Dorsolateral prefrontal cortex (tissue), 122 donors: ENCODE measurements at places on chromosomes 3 and 15.

DNA sequence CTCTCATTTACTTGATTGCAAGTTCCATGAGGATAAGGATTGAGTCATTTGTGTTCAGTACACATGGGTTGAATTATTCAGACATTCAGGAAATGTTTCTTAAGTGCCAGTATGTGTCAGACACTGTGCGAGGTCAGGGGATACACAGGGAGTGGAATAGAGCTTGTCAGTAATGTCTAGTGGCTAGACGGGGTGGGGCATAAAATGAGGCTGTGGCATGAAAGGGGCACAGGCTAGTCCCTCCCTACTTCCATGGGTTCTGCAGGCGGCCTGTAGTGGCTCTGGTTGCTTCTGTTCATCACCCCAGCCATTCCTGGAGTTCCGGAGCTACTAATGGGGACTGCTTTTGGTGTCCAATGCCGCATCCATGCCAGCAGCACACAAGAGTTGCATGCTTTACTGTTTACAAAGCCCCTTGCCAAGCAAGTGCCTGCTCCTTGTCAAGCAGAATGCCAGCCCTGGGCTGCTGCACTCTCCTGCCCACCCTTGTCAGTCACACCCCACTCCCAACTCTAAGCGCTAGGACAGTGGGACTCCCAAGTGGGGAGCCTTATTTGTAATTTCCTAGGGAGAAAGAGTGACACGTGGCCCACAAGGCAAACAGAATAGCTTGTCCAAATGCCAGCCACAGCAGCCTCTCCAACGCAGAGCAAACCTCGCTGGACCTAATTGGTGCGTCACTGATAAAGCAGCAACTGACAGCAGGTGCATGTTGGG is 70.8 kb downstream of the RAB11A start:
- no peak for DNase-seq

DNA sequence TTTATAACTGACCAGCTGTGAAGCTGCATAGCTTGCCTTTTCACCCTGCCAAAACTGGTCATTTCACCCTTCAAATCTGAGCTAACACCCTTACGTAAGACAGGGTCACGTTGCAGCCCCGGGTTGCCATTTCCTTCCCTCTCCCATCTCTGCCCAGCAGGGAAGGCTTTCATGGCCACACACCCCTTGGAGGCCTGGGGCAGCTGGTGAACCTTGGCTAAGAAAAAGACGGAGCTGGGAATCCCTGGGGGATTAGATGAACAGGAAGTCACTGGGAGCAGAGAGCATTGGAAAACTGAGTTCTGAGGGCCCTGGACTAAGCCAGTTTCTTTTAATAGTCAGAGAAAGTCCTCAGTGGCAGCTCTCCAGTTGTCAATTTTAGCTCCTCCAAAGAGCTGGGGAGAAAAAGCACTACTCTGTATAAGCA is 67.8 kb downstream of the TTC23 start:
- no peak for DNase-seq

DNA sequence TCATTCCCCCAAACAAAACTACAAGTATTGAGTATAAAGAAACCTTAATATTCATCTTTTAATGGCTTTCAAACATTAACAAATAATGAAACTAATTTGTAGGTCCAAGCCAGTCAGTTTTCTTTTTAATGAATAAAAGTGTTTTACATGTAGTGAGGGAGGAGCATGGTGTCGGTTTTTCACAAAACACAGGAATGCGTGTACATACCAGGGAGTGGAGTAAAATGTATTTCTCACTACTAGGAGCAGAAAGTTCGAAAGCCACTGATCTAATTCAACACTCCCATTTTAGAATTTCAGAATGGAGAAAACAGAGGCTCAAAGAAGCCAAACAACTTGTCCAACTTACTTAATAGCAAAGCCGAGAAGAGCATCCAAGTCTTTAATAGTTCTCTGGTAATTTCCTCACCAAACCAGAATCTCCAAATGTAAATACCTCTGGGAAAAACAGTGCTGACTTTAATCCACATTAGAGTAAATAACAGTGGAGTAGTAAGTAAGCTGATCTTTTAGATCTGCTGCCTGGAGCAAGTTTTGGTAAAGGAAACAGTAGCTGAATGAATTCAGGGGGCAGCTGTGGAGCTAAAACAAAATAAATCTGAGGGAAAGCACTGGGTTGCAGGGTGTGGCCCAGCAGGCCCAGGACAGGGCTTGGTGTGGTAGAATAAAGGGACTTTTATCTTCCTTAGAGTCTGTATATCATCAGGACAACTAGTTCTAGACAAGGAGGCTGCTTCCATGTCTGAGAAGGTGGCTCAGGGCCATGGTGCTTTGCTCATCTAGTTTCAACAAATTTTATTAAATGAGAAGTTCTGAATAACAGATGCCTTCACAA is 7.9 kb downstream of the ANP32A start:
- DNase-seq: no peak

DNA sequence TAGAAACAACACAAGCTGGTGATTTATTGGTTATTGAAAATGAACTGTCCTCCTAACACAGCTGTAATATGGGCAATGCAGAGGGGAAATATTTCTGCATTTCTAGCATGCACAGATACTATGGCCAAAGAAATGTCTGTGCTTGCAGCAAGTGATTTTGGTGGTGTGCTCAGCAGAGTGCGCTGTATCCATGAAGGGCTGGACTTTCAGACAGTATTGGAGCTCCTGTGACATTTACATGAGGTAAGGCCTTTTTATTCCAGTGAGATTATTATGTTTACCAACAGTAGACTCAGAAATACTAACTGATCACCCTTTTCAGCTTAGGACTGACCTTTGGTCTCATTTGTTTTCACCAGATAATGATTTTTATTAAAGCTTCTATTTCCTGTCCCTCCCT is 1302.6 kb upstream of the EPHA6 start:
- DNase-seq: no peak

GRCh38 chr3:57046101-57046765 is 14.2 kb upstream of the SPATA12 start:
- DNase-seq: no peak

DNA sequence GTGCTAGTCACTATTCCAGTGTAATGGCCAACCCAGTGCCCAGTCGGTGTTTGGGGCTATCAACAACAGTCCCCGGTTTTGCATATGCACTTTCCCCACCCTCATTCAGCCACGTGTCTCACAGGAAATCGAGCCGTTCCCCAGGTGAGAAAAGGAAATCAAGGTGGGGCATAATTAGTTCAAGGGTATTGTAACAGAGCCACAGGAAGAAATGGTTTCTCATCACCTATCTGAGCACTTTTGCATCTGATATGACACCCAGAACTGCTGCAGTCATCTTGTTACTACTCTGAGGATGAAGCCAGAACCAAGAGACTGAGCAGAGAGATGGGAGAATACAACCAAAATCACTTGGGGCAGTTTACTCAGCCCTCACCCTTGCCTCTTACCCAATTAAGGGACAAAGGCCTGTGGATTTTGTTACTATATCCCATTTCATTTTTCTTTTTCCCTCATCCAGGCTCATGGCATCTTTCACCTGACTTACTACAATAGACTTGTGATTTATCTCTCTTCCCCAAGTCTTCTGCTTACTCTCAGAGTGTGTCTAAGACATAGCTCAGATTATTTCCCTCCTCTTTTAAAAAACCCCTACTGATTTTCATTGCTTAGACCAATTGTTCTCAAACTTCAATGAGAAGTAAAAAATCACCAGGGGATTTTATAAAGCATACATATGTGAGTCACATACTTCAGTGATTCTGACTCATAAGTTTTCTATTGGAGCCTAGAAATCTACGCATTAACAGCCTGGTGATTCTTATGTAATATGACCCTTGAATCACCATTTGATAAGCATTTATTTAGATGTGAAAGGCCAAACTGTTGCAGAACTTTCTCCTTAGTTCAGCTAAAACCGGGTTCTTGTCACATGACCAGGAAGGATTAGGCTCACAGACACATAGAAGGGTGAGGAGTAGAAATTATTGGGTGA is 40.5 kb downstream of the TRAT1 start:
- DNase-seq: no peak

DNA sequence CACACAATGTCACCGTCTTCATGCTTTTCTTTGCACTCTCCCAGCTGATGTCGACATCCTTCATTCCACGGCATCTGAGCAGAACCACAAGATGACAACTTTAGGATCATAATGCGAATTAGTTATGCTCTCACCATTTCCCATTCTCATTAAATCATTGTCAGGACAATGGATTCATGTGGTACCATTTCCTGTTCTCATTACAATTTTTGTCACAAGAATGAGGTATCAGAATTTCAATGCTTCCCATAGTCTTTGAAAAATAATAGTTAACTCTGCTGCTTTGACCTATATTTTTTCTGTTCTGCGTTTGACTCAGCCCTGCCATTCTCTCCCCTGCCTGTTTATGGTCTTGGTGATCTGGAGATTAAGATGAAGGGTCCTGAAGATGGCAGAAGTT is 175.7 kb upstream of the MDFIC2 start:
- no peak for DNase-seq

DNA sequence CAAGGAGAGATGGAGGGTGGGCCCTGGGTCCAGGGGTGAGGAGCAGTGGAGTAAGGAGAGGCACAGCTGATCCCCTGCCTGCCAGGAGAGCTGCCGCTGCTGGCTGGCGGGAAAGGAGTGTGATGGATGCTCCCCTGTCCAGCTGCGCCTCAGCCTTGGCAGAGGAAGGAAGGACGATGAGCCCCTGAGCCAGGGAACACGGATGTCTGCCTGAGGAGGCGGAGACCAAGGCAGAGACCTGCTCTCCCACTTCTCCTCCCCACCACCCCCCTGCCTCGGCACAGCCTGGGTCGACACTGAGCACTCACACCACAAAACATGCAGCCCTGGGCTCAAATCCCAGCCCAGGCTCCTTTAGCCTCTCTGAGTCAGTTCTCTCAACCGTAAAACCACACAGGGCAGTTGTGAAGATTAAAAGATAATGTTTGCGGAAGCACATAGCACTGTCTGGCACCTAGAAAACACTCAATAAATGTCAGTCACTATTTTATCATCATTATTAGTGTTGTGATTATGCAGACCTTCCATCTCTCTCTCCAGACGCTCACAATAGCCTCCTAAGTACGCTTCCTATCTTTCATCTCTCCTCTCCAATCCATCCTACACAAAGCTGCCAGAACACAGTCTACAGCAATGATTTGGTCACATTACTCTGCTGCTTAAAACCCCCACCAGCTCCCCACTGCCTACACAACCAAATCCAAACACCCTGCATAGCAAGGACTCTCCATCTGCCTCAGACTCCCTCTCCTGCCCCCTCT is 52.2 kb downstream of the SEMA5B start:
- DNase-seq: no peak

DNA sequence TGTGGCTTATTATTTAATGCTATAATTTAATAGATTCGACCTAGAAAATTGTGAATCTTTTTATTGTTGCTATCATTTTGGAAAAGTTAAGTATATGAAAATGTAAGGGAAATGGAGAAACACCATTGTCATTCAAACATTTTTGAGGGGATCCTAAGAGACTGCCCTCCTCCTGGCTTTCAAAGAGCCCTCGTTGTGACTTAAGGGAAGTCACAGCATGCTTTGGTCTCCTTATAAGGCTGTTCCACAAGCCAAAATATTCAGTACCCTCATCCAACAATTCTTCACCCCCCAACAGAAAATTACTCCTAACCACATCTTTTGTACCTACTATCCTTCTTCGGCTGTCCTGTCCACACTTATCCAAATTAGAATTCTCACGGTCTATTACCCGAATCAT is 140.2 kb downstream of the GBE1 start:
- DNase-seq: no peak

- DNase-seq: peak; percentile 24
Measured at GRCh38 chr15:31214158-31214863, 112.3 kb upstream of the KLF13 start.

- DNase-seq: no peak
Measured at GRCh38 chr3:120625159-120625586, 29.0 kb downstream of the NDUFB4 start.

DNA sequence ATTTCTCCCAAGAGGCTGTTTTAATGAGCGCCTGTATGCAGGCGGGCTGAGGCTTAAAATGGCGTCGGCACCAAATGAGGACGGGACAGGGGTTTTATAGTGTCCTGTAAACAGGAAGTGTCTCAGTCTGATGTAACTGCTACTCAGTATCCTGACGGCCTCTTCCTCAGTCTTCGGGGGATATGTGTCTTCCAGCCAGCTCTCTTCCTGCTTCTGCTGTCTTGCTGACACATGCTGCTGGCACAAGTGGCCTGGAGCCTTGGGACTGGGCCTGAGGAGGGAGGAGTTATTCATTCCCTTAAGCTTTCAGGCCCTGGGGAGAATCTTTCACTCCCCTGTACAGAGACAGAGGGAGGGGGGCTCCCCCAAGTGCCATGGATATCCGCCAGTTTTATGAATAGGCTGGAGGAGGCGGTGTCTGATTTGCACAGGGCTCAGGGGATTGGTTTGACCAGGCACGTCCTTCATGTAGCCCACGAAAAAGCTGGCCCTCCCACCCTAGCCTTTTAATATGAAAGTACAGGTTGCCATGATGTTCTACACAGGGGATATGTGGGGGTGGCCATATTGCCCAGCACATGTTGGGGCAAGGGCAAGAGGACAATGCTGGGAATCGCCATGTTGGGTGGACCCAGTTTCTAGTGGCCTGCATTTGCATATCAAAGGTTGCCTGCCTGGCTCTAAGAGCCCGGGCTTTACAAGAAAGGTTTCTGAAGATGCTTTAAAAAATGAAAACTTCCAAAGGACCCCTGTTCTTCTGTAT is 19.9 kb downstream of the NDUFB4 start:
- DNase-seq: no peak

GRCh38 chr15:80776420-80777045 is 2.6 kb upstream of the CEMIP start:
- DNase-seq: peak; percentile 76

DNA sequence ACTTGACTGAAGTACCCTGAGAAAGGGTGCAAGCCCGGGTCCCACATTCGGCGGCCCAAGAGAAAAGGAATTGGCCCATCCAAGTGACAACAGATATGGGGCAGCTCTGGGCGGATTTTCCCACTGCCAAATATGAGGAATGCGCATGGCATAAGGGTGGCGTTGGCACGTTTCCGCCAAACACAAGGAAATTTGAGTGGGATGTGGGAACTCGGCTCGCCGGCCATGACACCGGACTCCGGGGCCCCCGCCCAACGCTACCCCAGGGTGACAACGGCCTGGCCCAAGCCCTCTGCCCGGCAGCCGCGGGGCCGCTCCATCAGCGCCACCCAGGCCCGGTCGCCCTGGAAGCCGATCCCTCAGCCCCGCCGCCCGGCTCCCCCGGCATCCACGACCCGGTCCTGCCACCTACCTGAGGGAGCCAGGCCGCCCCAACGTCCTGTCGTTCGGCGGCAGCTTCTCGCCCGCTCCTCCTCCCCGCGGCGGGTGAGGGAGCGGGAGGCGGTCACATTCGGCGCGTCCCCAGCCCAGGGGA is 449 bp downstream of the RAF1 start:
- DNase-seq: peak; percentile 48

DNA sequence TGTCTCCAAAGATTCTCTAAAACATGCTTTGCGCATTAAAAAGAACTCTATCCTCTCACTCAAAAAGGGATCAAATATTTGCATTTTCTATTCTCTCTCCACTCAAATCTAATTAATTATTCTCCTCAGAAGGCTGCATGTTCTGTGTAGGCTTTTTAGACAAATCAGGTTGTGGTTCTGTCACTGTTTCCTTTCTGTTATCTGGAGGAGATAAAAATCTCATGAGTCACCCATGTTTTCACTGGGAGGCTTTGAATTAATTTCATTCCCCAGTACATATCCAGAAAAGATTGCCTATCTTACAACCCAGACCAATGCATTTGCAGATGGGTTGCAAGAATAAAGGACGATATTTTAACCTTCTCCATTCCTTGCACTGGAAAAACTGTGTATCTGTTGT is 446.5 kb downstream of the GRM7 start:
- DNase-seq: no peak

- DNase-seq: no peak
Measured at GRCh38 chr3:121648219-121648958, 12.3 kb downstream of the HCLS1 start.

GRCh38 chr3:183182073-183182472 is 19.5 kb upstream of the LAMP3 start:
- DNase-seq: no peak
